ENCODE measurements at places on chromosomes 4 and X.

- no peak for DNase-seq
These were observed 167.7 kb downstream of the MGST2 start for GRCh38 chr4:139833151-139833910.

DNA sequence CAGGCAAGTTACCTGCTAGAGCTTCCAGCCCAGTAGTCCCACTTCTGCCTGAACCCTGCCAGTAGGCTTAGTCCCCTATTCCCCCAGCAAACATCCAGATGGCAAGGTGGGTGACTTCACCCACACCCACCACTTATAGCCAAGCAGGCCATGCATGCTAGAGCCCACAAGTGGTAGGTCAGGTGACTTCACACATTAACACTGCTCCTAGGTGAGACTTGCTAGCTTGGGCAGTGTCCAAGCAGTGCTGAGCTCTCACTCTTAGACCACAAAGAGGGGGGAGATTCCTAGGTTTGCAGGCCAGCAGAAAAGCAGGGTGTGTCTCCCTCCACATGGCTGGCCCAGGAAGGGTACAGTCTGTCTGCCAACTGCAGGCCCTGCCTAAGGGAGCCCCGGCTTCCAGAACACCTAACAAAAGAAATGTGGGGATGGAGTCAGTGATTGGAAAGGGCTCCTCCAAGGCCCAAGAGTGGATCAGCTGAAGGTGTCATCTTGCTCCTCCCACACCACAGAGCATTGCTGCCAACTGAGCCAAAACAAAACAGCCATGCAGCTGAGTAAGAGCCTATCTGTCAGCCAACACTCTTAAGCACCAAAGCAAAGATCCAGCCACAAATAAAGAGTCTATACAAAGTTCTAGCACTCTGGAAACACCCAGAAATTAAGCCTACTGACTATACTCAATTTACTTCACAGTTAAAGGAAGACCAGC lies 158.1 kb upstream of the USP38 start:
- no peak for DNase-seq

GRCh38 chr4:184281231-184282139 lies 63.8 kb upstream of the ENPP6 start:
- no peak for DNase-seq

- no peak for DNase-seq
These were observed 17.3 kb downstream of the LRPAP1 start for GRCh38 chr4:3514806-3515501.

Data from germinal center (tissue), 1 donor.